T-cell (primary cell): ENCODE measurements at places on chromosomes 13 and 19. TPM values are rescaled to one million over a fixed set of nuclear protein-coding genes. Genes with fewer than 3 reads are reported as not detected.

The CEACAM5 gene
- total RNA-seq, result not detected

The C19orf81 gene
- total RNA-seq, result 1.5 TPM

The NXNL1 gene
- not detected for total RNA-seq

The ATP4A gene
- total RNA-seq, result not detected

DNA sequence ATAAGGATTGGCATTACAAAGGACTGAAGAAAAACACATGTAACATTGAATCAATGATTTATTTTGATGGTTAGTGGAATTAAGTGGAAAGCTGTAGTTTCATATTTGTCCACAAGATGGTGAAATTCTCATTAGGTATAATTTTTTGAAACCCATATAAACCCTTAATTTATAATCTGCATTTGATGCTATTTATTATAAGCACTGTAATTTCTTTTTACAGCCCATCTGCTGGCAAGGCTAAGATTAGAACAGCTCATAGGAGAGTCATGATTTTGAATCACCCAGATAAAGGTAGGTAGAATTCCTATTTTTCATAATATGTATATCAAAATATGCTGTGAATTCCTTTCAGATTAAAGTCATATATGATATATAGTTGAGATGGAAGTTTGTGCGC lies 62.2 kb downstream of the DNAJC15 start:
- H3K27ac ChIP-seq, result no peak overlapping the region
- H3K4me3 ChIP-seq, result no peak overlapping the region
- H3K4me1 ChIP-seq, result no peaks in the 10 kb centered on the region
- no peaks in the 10 kb centered on the region for H3K36me3 ChIP-seq
- DNase-seq, result no peak

GRCh38 chr13:24192057-24192810 lies 31.7 kb downstream of the SPATA13 start:
- H3K4me1 ChIP-seq, result no peaks in the 10 kb centered on the region
- H3K4me3 ChIP-seq, result no peak overlapping the region
- no peaks in the 10 kb centered on the region for H3K36me3 ChIP-seq
- no peak for DNase-seq
- no peak overlapping the region for H3K27ac ChIP-seq

DNA sequence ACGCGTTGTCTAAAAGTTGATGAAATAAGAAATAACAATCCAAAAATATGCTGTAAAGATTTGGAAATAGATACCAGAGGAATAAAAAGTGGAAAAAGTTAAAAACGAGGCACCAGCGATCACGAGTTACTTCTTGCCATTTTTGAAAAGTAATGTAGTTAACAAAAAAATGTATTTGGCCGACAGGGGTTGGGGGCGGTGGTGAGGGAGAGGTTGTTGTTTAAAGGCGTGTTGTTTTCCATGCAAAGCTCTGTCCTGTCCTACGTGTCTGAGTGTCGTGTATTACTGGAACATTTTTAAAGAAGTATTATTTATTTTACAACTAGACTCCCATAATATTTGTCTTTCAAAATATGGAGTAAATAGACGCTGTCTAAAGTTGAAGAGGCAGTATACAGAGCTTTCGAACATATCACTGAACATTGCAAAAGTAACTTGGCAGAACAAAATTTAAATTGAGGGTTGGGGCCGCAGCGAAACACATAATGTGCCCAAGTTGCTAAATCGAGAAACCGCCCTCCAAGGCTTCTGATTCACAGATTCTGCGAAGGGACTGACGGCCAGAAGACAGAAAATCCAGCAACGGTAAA lies 823 bp downstream of the FBXO17 start:
- no peak for DNase-seq
- no peak overlapping the region for H3K4me3 ChIP-seq
- peaks cover 10% of the 10 kb centered on the region for H3K4me1 ChIP-seq
- no peaks in the 10 kb centered on the region for H3K36me3 ChIP-seq
- no peak overlapping the region for H3K27ac ChIP-seq
- no peaks in the 10 kb centered on the region for H3K27me3 ChIP-seq

DNA sequence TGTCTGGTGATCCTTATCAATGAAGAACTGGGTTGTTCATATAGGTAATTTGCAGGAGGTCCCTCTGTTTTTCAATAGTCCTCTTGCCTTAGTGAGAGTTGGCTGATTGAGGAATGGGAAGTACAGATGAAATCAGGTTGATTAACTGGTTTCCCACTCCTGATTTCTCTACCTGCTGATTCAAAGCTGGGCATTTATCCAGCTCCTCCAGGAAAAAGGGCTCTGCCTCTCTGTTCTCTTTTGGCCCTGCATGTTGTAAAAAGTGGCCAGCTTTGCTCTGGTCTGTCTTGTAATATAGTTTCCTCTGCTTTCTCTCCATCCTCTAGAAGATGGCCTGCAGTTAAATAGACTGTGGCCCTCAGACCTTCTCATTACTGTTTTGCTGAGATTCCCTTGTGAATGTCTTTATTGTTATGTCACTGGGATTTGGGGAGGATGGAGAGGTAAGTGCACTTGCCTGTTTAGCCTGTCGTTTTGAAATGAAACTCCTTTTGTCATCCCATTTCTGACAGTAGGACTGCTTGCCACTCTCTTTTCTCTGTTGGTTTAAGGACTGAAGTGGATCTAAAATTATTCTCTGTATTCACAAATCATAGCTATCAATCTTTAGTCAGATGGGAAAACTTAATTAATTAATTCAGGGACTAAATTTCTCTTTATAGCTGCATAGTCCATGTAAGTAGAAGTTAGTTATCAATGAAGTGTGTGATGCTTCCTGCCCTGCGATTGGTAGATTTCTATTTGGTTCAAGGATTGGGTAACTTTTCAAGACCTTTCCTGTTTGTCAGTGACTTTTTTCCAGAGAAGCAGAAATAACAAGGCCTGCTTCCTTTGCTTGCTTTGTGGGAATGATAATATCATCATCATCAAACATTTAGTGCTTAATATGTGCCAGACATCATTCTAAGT lies 28.5 kb downstream of the GARRE1 start:
- H3K4me1 ChIP-seq, result no peaks in the 10 kb centered on the region
- no peak overlapping the region for H3K27ac ChIP-seq
- H3K36me3 ChIP-seq, result peaks cover 6% of the 10 kb centered on the region

DNA sequence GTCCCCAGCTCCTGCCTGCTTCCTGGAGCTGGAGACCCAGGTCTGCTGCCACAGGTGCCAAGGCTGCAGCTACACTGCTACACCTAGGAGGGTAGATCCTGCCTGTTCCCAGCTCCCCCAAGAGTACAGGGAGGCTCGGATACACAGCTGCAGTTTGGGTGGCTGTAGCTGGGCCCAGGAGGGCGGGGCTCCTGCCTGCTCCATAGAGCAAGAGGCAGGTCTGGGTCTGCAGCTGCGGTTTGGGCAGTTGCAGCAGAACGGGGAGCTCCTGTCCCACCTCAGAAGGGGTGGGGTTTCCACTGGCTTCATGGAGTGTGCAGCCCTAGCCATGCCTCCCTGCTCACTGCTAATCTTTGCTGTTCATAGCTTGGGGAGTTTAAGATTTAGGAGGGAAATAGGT lies 199.0 kb downstream of the NUFIP1 start:
- DNase-seq, result no peak
- H3K27ac ChIP-seq, result no peak overlapping the region
- H3K27me3 ChIP-seq, result no peaks in the 10 kb centered on the region
- H3K4me1 ChIP-seq, result no peaks in the 10 kb centered on the region

- no peaks in the 10 kb centered on the region for H3K27me3 ChIP-seq
- H3K4me1 ChIP-seq, result peaks cover 10% of the 10 kb centered on the region
- no peak overlapping the region for H3K27ac ChIP-seq
- H3K36me3 ChIP-seq, result peaks cover 1% of the 10 kb centered on the region
- H3K4me3 ChIP-seq, result no peak overlapping the region
- DNase-seq, result no peak
Measured at GRCh38 chr13:30664689-30665275, 47.1 kb downstream of the USPL1 start.

GRCh38 chr13:44363631-44364344 lies 9.8 kb upstream of the SERP2 start:
- no peaks in the 10 kb centered on the region for H3K4me1 ChIP-seq
- H3K27me3 ChIP-seq, result no peaks in the 10 kb centered on the region
- no peak overlapping the region for H3K4me3 ChIP-seq
- no peak for DNase-seq
- H3K27ac ChIP-seq, result no peak overlapping the region
- H3K36me3 ChIP-seq, result no peaks in the 10 kb centered on the region

DNA sequence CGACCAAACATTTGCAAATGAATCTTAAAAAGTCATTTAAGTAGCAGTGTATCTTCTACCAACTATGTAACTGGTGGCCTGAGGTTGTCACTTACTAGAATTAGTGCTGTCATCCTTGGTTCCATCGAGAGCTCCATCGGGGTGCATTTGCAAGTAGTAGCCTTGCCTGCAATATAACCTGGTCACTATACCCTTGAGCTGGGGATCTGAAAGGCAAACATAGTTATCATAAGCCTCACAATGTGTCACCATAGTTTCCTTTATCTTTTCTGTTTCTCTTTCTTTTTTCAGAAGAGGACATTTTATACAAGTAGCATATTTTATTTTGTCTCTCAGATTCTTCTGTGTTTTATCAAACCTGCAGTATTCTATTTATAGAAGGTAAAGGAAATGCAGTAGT lies 422.6 kb downstream of the ITGBL1 start:
- no peak for DNase-seq
- no peak overlapping the region for H3K4me3 ChIP-seq
- no peaks in the 10 kb centered on the region for H3K27me3 ChIP-seq
- no peaks in the 10 kb centered on the region for H3K36me3 ChIP-seq

GRCh38 chr13:73449252-73449651 lies 390.4 kb downstream of the KLF5 start:
- no peaks in the 10 kb centered on the region for H3K36me3 ChIP-seq
- H3K4me3 ChIP-seq, result no peak overlapping the region
- H3K4me1 ChIP-seq, result no peaks in the 10 kb centered on the region
- H3K27ac ChIP-seq, result no peak overlapping the region

- H3K27ac ChIP-seq, result no peak overlapping the region
- H3K27me3 ChIP-seq, result peaks cover 12% of the 10 kb centered on the region
- H3K36me3 ChIP-seq, result no peaks in the 10 kb centered on the region
- H3K4me1 ChIP-seq, result peaks cover under 1% of the 10 kb centered on the region
Measured at GRCh38 chr13:30715837-30716236, 19.5 kb upstream of the ALOX5AP start.
